ENCODE measurements at places on chromosomes 1 and 21.

DNA sequence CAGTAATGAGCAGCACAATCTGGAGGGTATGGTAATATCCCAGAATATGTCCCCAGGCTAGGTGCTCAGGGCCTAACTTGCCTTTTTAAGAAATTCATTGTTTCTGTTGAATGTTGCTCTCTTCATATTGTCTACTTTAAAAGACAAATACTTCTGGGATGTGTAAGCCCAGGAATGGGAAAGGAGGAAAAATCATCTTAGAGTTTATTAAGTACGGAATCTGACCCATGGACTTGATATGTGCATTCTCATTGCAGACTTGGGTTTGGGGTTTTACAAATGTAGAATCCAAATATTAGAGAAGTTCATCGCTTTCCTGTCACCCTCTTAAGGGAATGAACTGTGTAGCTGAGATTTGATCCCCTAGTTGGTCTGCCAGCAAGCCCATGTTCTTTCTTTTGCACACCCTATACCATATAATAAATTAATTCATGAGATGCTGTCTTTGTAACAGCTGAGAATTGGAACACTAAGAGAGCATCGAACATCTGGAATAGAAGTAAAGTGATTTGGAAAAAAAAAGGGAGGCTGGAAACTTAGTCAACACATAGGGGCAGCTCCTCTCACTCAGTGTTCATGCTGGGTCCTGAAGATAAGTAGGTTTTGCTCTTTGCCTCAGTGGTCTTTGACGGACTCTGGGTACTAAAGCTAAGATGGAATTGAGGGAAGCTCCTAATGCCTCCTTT is 235.8 kb upstream of the C1orf105 start:
- DNase-seq, result no peak

DNA sequence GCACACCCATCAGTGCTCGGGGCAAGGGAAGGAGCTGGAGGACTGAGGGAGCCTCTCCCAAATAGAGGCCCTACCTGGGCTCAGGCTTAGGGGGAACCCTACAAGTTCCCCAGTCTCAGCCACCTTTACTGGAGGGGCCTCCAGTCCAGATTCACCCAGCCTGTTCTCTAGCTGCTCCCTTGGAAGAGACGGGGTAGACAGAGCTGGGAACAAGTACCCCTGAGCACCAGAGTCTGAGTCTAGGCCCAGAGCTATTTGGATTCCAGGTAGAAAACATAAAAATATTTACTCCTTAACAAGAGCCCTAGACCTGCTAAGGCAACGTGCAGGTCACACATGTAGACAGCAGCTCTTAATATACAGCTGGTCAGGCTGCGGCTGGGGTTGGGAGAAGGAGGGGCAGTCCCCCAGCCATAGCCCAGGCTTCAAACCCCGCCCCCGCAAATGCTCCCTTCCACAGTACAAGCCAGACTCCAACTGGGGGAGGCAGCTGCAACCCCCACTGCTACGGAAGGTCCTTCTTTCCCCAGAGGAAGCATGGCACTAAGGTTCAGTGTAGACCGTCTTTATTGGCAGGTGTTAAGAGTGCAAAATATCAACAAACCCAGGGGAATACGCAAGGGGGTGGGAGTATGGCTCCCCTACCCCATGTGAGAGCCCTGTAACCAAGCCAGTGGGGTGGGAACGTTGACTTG is 8.0 kb downstream of the TENT5B start:
- no peak for DNase-seq

DNA sequence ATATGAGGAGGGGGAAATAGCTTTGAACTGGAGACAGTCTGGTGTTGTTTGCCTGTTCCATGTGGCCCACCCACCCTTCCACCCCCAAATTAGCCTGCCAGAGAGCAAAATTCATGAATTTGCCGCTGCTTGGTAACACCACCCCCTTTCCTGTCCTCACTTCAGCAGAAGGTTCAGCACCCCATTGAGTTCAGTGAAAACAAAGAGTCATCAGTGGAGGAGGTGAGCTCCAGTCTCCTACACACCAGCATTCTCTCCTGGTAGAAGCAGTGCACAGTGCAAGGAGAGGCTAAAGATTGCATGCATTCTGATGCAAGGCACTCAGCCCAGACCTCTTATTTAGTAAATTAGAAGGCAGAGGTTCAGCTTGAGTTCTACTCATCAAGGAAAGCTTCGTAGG is 99.7 kb upstream of the DYNLT5 start:
- DNase-seq, result no peak

DNA sequence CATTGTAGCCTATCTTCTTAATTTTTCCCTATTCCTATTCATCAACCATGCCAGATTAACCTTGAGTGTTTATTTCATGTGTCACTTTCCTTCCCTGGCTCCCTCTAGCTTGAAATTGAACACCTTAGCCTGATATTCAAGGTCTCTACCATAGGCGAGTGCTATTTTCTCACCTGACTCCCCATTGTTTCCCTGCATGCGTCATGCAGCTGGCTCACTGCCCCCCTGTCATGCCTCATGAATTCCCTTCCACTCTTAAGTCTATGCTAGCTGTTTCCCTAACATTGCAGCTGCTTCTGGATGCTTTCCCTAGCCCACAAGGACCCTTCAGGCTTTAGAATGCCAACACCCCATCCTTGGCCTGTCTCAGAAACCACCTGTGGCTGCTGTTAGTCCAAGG is 56.7 kb upstream of the CD1D start:
- no peak for DNase-seq

- no peak for DNase-seq
Measured at GRCh38 chr1:77378723-77379535, 97.1 kb downstream of the AK5 start.

DNA sequence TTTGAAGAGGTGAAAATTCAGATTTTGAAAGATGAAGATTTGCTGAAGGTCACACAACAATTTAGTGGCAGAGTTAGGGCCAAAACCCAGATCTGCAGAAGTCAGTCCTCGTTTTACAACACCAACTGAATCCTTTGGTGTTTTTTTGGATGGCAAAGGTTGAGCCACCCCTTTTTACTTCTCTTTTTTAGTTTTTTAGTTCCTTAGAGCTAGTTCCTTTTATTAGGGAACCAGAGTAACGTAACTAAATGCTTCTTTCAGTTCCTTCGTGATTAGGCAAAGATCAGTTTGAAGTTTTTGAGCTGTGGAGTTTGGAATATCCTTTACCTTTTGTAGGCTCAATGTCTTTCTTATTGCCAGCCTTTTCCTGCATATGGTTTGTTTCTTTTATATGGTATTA is 67.9 kb upstream of the ARID1A start:
- DNase-seq, result no peak

GRCh38 chr1:212671342-212672031 is 28.2 kb downstream of the BATF3 start:
- no peak for DNase-seq

GRCh38 chr1:230392536-230392909 is 33.6 kb downstream of the PGBD5 start:
- no peak for DNase-seq

GRCh38 chr1:184661801-184662200 is 92.9 kb downstream of the EDEM3 start:
- DNase-seq, result no peak

DNA sequence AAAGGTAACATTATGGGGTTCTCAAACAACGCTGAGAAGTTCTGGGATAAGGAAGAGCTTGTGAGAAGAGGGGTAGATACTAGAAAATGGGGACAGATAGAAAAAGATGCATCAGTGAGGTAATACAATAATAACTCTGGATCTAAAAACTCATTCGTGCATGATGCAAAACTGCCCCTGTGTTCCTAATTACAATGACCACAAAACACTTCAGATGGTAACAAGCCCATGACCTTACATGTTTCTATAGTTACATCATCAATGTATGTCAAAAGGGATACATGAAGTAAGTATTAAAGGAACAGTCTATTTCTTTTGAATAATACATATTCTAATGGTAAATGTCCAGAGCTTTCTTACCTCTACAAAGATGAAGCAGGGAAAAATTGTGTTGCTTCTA is 110.6 kb upstream of the PLPPR5 start:
- no peak for DNase-seq

GRCh38 chr1:78032996-78033796 is 12.6 kb upstream of the GIPC2 start:
- no peak for DNase-seq

DNA sequence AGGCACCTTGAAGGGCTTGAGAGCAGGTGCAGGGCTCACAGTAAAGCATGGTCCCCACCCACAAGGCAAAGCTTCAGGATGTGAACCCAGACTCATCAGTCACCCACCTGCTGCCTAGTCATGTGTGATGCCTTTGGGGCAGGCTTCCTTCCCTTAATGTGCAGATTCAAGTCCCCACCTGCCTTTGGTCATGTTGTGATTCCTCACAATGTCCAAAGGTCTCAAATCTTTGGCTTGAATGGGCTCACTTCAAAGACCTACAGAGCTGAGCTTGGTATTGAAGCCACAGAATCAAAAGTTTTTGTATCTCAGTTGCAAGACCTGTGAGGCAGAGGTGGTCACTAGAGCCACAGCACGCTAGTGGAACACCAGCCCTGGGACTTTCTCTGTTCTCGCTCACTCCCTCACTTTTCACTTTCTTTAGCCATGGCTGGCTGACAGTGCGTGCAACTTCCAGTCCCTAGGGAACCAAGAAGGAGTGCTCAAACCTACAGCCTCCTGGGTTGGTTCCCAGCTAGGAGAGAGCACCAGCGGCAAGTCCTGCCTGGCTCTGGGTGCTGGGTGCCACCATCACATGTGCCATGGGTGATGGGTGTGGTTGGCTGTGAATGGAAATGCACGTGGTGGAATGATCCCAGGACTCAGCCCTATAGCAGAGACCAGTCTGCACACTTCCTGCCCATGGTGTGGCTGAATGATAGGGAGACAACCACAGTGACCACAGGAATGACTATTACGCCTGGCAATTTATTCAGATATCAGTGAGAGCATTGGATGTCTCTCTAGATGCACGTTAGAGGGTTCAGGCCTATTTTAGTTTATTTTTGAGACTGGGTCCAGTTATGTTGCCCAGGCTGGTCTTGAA is 26.4 kb upstream of the CLIC6 start:
- DNase-seq, result no peak

- no peak for DNase-seq
Measured at GRCh38 chr21:36744560-36745231, 45.8 kb downstream of the SIM2 start.

- peak; percentile 7 for DNase-seq
Measured at GRCh38 chr1:16998589-16998988, 13.1 kb downstream of the ATP13A2 start.
